Stimulated activated CD8-positive, alpha-beta memory T cell treated with anti-CD3 and anti-CD28 coated beads, Interleukin-7, amount 100 ng/mL, for 1 hour (primary cell): ENCODE measurements at places on chromosomes 16 and 17.

DNA sequence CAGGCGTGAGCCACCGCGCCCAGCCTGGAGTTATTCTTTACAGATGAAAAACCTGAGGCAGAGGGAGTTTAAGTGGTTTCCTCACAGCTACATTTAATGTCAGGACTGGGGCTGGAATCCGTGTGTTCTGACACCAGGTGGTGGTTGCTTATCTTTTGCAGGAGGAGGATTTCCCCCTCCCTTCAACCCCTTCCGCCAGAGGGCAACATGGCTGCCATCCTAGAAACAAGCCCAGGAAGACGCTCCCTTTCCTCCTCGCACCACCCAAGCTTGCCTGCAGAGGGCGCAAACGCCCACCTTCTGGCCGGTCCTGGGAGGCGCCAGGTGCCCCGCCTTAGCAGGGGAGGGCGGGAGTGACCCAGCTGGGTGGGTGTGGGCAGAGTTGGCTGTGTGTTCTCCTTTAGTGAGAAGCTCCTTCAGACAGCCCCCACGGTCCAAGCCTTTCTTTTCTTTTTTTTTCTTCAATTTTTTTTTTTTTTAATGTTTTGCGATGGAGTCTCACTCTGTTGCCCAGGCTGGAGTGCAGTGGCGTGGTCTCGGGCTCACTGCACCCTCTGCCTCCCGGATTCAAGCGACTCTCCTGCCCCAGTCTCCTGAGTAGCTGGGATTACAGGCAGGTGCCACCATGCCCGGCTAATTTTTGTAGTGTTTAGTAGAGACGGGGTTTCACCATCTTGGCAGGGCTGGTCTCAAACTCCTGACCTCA lies 9.9 kb upstream of the RAP1GAP2 start:
- DNase-seq, result peak; percentile 79

GRCh38 chr17:1260770-1261161 lies 9.5 kb upstream of the BHLHA9 start:
- no peak for DNase-seq

GRCh38 chr17:57615836-57616757 lies 129.0 kb downstream of the CCDC182 start:
- no peak for DNase-seq

DNA sequence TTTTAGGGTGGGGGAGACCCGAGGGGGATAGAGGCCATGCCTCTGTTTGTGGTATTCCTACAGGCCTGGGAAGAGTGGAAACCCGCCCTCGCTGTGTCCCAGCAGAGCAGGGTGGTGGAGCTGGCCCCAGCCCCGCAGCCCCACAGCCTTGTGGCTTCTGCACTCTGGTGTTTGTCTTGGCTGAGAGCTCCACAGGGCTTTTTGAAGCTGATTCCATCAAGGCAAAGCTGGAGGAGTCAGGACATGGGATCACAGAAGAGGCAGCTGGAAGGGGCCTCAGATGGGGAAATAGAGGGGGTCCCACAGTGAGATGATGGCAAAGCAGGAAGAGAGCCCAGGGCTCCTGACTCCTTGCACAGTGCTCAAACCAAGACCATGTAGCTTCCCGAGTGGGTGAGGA lies 5.0 kb upstream of the WFIKKN2 start:
- no peak for DNase-seq
